ENCODE measurements at places on chromosomes 1 and 21.

DNA sequence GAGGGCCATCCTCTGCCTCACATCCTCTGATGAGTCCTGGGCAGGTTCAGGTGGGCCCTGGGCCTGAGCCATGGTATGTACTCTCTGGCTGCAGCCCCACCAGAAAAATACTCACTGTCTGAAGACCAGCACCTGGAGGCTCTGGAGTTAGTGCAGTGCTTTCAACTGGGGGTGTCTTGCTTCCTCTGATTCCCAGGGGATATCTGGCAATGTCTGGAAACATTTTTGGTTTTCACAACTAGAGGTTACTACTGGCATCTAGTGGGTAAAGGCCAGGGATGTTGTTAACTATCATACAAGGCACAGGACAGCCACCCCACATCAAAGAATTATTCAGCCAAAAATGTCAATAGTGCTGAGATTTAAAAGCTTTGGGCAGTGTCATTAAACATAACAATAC, 152.7 kb downstream of the HIVEP3 start:
- DNase-seq = no peak

DNA sequence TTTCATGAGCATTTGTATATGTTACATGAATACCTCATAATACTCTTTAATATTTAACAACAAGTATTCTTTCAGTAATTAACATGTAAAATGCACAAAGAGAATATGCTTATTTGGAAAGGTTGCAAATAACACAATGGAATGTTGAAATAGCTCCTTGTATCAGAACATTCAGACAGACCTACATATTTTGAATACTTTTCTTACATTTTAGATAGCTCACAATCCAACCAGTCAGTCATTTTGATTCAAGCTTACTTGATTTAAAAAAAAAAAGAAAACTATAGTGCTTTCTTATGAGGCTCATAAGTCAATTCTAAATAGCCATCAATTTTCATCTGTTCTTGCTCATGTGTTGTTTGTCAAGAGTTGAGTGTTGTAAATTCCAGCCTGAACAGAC, 518.8 kb downstream of the ADGRL2 start:
- DNase-seq = no peak

- no peak for DNase-seq
Measured at GRCh38 chr1:244077473-244078220, 26.6 kb downstream of the ZBTB18 start.

- DNase-seq = no peak
Measured at GRCh38 chr1:239922778-239923522, 168.7 kb upstream of the FMN2 start.

DNA sequence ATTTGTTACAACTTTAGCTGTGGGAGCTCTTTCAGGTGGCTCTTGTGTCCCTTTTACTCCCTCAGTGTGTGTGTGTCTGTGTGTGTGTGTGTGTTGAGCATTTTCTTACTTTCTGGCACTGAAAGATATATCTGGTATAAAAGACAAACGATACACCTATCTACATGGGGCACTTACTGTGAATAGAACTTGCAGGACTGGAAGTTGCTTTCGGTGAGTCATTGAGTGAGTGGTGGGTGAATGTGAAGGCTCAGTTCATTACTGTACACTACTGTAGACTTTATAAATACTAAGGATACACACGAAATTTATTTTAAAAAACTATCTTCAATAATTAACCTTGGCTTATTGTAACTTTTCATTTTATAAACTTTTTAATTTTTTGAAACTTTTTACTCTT, 38.7 kb downstream of the BTBD8 start:
- DNase-seq = no peak

DNA sequence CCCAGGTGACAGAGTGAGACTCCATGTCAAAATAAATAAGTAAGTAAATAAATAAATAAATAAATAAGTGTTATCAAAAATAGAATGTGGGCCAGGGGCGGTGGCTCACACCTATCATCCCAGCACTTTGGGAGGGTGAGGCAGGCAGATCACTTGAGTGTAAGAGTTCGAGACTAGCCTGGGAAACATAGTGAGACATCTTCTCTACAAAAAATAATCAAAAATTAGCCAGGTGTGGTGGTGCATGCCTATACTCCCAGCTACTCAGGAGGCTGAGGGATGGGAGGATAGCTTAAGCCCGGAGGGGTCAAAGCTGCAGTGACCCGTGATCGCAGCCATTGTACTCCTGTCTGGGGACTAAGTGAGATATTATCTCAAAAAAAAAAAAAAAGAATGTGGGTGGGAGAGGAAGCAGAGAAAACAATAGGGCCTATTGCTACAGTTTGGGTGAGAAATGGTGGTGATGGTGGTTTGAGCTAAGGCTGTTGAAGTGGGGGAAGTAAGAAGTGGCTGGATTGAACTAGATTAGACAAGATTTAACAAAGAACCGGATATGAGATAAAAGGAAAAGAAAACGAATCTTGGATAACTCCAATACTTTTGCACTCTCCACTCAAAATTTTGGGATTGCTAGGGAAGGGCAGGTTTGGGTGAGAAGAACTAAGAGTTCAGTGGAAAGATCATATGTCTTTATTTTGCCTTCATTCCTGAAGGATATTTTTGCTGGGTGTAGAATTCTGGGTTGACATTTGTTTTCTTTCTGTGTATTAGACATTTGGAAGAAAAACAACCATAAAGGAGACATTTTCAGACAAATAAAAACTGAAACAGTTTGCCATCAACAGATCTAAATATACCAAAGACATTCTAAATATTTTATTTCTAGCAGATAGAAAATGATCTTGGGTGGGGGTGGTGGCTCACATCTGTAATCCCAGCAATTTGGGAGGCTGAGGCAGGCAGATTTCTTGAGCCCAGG, 57.1 kb upstream of the SPOCD1 start:
- DNase-seq = no peak

DNA sequence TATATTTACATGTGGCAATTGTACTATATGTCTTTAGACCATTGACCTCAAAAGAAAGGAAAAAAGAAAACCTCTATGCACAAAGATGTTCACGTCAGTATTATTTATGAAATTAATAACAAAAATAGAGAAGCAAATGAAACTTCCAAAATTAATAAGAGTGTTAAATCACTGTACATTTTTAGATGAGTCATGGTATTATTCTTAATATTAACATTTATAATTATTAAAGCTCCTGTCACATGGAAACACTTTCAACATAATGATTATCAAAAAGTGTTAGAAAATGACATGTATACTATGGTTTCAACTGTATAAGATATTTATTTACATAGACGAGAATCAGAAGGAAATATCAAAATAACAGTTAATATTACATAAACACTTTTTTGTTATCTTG, 324.9 kb upstream of the RUNX1 start:
- no peak for DNase-seq

- DNase-seq = no peak
Measured at GRCh38 chr1:164695956-164696665, 137.1 kb downstream of the PBX1 start.

GRCh38 chr1:222994511-222995235, 148.4 kb downstream of the TLR5 start:
- DNase-seq = no peak

DNA sequence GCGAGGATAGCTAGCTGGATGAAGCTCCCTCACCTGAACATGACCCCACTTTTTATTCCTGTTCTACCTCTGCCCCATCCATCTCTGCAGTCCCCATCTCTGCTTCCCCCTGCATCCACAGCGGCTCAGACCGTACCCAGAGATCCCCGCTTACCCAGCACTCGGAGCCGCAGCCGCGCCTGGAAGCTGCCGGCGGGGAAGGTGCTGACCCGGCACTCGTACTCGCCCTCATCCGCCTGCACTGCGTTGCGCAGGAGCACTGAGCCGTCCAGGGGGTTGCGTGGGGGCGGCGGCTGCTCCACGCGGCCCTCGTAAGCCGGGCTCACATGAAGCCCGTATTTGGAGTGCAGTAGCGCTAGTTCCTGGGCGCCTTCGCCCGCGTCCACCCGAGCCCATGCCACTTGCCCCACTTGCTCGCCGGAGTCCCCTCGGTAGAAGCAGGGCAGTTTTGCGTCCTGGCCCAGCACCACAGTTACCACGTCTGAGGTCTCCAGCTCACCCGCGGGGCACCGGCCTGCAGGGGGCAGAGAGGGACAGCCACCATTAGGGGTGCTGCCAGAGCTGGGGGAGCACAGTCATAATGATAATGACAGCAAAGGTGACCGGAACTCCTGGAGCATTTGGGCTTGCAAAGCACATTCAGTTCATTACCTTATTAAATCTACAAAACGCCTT, 9.8 kb downstream of the NECTIN4 start:
- DNase-seq = no peak

- no peak for DNase-seq
Measured at GRCh38 chr1:3767328-3767925, 5.1 kb upstream of the SMIM1 start.

GRCh38 chr1:9247894-9248293, 13.3 kb downstream of the H6PD start:
- DNase-seq = no peak

- DNase-seq = no peak
Measured at GRCh38 chr1:171350594-171350993, 36.6 kb downstream of the FMO4 start.

DNA sequence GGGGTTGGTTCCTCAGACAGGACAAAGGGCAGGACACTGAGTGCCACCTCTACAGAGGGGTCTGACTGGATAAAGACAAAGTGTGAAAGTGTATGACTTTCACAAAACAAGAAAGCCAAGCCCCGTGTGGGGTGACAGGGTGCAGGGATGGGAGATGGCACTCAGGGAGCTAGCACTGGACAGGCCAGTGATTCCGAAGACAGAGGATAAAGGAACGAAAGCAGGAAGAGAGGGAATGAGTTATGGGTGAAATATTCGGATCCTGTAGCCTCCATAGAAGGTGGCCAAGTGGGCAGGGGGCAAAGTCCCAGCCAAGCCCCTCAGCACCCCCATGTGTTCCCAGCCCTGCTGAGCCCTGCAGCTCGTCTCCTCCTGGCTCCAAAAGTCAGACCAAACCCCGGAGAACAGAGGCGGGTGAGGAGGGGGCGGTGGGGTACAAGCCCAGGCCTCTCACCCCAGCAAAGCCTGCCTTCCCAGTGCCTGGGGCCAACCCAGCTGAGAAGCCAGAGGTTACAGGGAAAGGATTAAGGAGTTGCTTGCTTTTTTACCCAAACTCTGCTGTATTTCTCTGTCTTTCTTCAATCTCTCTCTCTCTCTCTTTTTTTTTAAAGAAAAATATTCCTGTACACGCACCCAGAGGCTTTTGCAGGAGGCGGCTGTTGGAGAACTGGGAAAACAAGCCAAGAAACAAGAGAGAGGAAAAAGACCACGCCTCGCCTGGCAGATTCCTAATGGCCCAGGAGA, 14.0 kb upstream of the WASF2 start:
- DNase-seq = no peak

- no peak for DNase-seq
Measured at GRCh38 chr1:39508857-39509305, 17.4 kb downstream of the BMP8A start.

DNA sequence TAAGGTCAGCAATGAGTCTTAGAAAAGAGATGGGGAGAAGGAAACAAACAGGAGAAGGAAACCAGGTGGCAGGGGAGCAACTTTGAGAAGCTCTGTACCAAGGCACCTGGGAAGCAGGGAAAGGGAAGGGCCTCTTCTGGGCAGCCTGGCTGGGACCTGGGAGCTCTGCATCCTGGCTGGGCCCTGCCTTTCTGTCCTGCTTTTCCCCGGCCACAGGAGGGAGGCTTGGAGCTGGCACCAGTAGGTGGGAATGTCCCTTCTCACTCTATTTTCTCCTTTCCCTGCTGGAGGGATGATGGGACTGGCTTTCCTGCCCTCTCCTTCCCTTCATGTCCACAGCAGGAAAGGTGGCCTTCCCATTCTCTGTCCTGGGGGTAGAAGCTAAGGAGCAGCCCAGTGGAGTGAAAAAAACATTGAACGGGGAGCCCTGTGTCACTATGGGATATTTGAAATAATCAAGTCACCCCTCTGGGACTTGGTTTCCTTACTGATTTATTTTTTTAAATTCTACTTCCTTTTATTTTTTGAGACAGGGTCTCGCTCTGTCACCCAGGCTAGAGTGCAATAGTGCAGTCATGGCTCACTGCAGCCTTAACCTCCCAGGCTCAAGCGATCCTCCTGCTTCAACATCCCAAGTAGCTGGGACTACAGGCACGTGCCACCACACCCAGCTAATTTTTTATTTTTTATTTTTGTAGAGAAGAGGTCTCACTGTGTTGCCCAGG, 5.1 kb upstream of the NES start:
- no peak for DNase-seq

DNA sequence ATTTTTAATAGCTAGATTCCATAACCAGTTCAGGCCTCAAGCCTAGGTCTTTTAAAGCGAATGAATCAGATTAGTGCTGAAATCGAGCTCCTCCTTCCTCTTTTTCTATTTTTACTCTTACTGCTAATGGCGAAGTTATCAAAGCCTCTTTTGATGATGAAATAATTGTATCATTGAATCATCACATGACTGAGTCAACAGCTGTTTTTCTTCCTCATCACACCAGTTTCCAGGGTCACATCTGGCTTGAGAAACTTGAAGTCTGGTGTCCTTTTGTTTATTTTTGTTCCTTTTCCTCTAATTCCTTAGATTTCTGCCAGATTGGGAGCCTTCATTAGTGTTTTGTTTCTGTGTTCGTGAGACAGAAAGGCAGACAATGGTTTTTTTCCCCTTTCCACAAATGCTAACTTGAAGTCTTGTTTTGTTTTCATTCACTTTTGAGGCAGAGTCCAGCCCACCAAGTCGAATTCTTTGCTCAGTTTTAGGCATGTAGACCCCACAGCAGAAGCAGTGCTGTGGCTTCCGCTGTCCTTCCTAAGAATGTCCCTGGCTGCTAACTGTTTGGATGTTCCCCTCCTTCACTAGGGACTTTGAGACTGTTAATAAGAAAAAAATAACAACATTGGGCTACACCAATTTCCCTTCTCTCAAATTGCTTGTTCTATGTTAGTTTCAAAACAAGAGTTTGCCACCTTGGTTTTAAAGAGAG, 51.9 kb upstream of the FMOD start:
- no peak for DNase-seq

- DNase-seq = no peak
Measured at GRCh38 chr1:21295545-21295944, 5.3 kb upstream of the ECE1 start.

GRCh38 chr1:6827079-6827478, 41.8 kb downstream of the CAMTA1 start:
- DNase-seq = no peak

GRCh38 chr1:8059161-8059622, 33.1 kb upstream of the ERRFI1 start:
- DNase-seq = no peak

DNA sequence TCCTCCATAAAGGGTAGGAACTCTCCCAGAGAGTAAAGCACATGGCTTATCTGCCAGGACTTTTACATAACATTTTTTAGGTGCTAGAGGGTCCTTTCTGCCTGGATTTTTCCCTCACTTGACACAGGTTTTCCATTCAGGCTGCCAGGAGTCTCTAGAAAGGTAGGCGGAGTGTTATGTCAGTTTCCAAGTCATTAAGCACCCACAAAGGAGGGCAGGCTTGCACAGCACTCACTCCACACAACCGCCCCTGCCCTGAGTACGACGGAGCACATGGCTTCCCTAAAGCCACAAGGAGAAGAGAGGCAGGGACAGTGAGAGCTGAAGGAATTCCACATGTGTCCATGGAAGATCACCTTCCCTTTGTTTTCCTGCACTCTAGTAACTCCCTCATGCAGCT, 55.7 kb downstream of the CAPZB start:
- no peak for DNase-seq
